ENCODE measurements at places on chromosomes 11 and 22. TPM values are rescaled to one million over a fixed set of nuclear protein-coding genes. Genes with fewer than 3 reads are reported as not detected.
A peak's percentile ranks its signal among the peaks of the same experiment; 100 is the strongest.

The APOL5 gene
- total RNA-seq, result not detected

The C11orf87 gene
- not detected for total RNA-seq

GRCh38 chr22:31872209-31872608 is 72.1 kb upstream of the YWHAH start:
- H3K4me3 ChIP-seq, result no peak overlapping the region
- DNase-seq, result no peak
- H3K36me3 ChIP-seq, result peaks cover 5% of the 10 kb centered on the region
- H3K4me1 ChIP-seq, result no peaks in the 10 kb centered on the region
- H3K27me3 ChIP-seq, result no peaks in the 10 kb centered on the region

The CRYBA4 gene
- total RNA-seq, result not detected

The MMP1 gene
- not detected for total RNA-seq

GRCh38 chr22:22408731-22409696 is 99.5 kb downstream of the ZNF280B start:
- H3K27ac ChIP-seq, result no peak overlapping the region
- no peak for DNase-seq
- no peaks in the 10 kb centered on the region for H3K4me1 ChIP-seq
- no peaks in the 10 kb centered on the region for H3K36me3 ChIP-seq

DNA sequence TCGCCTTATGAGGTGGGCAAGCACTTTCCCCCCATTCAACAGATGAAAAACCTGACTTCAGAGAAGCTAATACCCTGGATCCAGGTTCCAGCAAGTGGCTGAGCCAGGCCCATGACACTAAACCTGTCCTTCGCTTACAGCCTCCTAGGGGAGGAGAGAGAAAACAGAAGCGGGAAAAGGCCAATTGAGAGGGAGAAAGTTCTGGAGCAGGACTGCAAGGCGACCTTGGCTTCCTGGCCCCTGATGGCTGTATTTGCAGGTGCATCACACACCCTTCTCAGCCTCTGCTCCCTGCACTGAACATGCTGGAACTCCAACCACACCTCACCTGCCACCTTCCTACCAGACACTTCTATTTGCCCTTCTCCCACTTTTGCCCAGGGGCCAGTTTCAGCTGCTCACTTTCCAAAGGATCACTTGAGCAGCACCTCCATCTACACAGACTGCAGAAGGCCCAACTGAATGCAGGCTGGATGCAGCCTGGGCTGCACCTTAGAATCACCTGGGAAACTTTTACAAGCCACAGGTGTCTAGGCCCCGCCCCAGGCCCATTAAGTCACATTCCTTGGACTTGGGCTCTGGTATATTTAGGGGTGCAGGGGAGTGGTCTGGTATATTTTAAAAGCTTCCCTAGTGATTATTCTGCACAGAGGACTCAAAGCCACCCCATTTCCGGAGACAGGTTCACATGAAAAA is 14.3 kb upstream of the ADA2 start:
- no peaks in the 10 kb centered on the region for H3K36me3 ChIP-seq
- H3K4me1 ChIP-seq, result peaks cover 3% of the 10 kb centered on the region
- no peak overlapping the region for H3K27ac ChIP-seq
- no peak for DNase-seq
- H3K4me3 ChIP-seq, result no peak overlapping the region
- H3K27me3 ChIP-seq, result peaks cover 7% of the 10 kb centered on the region

The PLAAT5 gene
- total RNA-seq, result 6.7 TPM

GRCh38 chr11:131908316-131908715 is 537.9 kb downstream of the NTM start:
- peaks cover 33% of the 10 kb centered on the region for H3K4me1 ChIP-seq
- DNase-seq, result no peak
- H3K4me3 ChIP-seq, result no peak overlapping the region
- H3K36me3 ChIP-seq, result no peaks in the 10 kb centered on the region
- peak overlapping the region; percentile 49 for H3K27ac ChIP-seq

Measured in tibial nerve (tissue), 4 donors.